ENCODE measurements at places on chromosomes 6 and 20.

- no peak for DNase-seq
Observed at GRCh38 chr6:34514593-34515472, 41.3 kb downstream of the SPDEF start.

DNA sequence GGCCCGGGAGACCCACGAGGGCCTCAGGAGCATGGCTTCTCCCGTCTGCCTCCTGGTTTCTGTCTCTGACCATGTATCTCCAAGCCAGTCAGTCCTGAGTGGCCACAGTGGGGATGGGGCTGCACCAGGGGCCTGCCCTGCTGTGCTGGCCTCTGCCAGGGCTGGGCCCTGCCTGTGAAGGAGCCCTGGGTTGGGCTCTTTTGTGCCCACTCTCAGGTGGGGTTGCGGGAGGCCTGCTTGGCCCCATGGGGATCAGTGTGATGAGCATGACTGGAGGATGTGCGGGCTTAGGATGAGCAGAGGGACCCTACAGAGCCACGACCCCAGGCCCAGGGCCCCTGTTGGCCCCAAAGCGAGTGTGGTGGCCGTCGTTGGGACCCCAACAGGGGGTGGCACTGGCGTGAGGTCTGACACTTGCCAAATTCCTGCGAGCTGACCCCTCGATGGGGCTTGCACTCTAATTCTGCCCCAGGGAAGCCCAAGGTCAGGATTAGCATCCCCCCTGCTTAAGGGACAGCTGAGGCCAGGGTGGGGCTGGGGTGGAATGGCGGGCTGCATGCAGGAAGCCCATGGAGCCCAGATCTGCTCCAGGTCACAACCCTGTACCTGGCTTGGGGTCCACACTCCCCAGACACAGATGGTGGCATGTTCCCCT is 90.0 kb upstream of the BHLHE23 start:
- no peak for DNase-seq

GRCh38 chr20:55579802-55580201 is 425.5 kb downstream of the CBLN4 start:
- no peak for DNase-seq

DNA sequence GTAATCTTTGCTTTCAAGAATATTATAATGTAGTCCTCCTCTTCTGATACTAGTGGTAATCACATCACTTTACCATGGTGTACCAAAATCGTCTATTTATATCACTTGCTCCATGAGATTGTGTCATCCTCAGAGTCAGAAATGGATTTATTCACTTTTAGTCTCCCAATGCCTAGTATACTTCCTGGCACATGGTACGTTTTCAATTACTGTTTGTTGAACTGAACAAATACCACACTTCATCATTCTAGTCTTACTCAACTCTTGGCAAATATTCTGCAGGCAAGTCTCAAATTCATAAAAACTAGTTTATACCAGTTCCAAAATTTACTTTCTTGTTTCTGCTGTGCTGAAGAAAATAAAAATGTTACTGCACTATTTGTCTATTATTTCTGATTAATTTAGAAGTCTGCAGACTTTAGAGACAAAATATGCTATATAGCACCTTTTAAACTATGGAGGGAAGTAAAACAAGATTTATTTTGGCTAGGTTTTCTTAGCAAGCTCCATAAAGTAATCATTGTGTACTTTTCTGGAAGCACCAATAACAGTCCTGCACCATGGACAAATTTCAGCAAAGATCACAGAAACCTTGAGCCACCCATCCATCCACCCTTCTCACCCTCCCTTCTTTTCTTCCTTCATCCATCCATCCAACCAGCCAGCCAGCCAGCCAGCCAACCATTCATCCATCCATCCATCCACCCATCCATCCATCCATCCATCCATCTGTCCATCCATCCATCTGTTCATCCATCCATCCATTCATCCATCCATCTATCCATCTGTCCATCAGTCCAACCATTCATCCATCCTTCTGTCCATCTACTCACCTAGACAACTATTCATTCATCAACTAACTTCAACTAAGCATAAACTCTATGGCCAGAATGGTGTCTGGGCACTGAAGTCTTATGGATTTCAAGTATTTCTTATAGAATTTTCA is 102.1 kb upstream of the STMND1 start:
- no peak for DNase-seq

GRCh38 chr20:32510120-32510600 is 75.0 kb downstream of the NOL4L start:
- no peak for DNase-seq

GRCh38 chr20:57450419-57450818 is 59.2 kb downstream of the RBM38 start:
- no peak for DNase-seq

GRCh38 chr6:97626671-97627441 is 343.8 kb upstream of the MMS22L start:
- DNase-seq = peak; percentile 1

GRCh38 chr6:11120271-11121005 is 8.9 kb upstream of the ERVFRD-1 start:
- DNase-seq = no peak
